ENCODE measurements at places on chromosomes 3 and 15.

GRCh38 chr3:189646853-189647542 is 15.8 kb downstream of the TP63 start:
- DNase-seq: no peak

GRCh38 chr3:147705651-147706051 is 296.5 kb downstream of the ZIC1 start:
- no peak for DNase-seq

DNA sequence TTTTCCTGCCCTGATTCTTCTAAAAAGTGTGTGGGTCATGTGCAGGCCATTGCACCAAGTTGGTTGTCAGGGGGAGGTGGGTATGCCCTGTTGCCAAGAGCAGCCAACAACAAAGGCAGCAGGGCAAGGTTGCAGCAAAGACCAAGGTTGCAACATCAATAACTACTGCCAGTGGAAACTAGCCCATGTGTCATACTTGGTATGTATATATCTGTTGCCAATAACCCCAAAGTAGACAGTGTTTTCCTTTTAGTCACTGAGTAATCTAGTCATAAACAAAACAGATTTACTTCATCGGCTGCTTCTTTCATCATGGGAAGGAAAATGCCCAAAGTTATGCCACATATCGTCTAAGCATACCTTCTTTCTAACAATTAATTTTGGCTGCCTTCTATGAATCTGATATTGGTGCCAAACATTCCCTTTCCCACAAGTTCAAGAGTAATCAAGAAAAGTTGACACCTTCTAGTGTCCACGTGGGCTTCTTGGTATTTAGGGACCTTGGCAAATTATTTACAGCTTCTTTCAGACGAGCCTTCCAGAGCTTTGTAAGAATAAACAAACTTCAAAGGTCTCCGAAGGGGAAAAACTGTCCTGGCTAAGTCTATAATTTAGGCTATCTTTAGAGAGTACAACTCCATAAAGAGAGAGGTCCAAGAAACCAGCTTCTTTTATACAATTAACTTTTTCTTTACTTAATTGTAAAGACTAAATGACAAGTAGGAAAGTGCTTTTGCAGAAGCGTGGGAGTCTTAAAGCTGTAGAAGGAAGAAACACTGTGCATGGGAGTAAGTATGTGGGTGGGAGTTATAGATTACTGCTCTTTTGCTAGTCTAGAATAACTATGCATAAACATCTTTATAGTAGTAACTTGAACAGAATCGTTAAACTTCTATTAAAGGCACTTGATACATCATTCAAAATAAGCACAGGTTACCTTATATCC is 10.0 kb upstream of the MBNL1 start:
- no peak for DNase-seq

GRCh38 chr3:128040660-128041059 is 11.6 kb upstream of the SEC61A1 start:
- DNase-seq: no peak

DNA sequence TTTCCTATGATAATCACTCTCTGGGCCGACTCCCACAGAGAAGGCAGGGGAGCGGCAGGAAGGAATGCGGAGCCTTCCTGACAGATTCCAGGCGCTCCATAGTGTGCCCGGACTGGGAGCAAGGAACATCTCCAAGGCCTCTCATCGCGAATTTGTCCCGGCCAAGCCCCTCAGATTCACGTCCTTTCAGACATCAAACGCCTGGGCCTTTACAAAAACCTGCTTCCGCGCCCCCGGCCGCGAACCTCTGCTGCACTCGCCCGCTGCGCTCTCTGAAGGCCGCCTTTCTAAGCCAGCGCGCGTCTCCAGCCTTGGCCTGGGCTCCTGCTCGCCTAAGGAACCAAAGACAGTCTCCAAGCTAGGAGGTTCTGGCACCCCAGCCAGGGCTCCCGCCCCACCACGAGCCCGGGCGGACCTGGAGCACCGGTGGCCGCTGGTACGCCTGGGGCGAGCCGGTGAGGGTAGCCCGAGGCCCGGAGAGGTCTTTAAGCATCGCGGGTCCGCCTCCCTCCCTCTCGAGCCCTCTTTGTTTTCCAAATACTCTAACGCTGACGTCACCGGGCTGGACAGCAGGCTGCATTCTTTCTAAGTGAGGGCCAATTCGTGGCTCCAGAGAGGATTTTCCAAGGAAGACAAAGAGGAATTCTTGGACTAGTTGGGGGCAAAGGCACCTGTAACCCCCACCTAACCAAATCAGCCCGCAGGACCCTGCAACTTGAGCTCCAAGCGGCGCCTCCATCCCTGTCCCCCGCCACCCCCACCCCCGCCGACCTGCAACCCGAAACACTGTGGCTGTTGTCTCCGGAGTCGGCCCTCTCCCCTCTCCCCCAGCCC is 759 bp downstream of the AMOTL2 start:
- no peak for DNase-seq

DNA sequence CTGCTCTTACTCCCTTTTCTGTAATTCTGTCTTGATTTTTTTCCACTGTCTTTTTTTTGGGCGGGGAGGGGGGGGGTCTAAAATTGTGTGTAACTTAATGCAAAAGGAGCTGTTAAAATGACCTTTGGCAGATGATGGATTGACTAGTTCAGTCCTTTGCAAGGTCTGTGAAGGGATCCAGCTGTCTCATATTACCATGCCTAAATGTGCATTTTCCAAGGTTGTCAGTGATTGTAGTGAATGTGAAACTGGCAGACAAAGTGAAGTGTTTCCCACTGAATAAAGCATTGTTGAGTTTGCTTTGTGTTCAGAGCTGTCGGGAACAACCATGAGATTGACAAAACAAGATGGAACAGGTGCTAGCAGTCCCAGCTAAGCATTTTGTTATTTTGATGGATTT is 110.1 kb upstream of the SKOR1 start:
- no peak for DNase-seq

GRCh38 chr15:76062286-76062685 is 2.5 kb downstream of the TMEM266 start:
- no peak for DNase-seq

DNA sequence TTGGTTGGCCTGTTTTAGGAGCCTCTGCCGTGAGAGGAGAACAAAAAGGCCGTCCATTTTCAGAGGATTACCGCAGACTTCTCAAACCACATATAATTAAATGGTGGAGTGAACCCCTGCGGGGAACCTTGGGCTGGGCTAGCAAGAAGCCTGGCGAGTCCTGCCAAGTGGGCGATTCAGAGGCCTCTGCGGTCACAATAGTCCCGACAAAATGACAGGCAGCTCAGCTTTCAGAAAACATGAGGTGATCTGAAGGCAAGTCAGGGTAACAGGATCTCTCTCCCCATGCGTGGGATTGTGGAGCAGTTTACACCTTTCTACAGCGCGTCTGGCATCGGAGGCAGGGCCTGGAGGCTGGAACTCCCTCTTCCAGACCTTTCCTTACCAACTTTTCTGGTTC is 134.8 kb downstream of the ASB7 start:
- DNase-seq: no peak

GRCh38 chr3:85801955-85802354 is 843.2 kb downstream of the CADM2 start:
- no peak for DNase-seq

- DNase-seq: no peak
Observed at GRCh38 chr3:22361521-22361920, 610.5 kb upstream of the ZNF385D start.

DNA sequence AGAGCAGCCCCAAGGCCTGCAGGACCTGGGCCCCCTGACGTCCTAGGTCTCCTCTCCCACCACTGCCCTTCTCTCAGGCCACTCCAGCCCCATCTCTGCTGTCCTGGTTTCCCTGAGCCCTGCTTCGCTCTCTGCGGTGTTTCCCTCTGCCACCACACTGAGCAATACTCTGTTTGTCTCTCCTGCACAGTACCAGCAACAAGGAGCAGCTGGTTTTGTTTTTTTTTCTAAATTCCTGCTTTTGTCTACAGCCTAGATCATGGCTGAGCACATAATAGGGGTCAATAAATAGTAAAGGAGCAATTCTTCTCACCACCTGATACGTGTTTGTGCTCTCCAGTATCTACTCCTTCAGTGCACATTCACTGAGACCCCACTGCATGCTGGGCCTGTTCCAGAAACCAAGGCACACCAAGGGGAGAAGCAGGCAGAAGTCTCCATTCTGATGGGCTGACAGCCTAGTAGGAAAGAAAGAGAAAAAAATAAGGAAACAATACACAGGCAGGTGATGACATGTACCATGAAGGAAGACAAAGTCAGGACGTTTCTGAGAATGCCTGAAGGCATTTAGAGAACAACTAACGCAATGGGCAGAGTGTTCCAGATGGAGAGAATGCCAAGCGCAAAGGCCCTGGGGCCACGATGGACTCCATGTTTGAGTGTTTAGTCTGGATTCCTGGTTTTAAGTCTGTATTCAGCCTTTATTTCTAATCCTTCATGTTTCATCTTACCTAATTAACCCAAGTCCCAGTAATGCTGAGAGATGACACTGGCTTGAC is 6.0 kb upstream of the ACAD9 start:
- DNase-seq: no peak

DNA sequence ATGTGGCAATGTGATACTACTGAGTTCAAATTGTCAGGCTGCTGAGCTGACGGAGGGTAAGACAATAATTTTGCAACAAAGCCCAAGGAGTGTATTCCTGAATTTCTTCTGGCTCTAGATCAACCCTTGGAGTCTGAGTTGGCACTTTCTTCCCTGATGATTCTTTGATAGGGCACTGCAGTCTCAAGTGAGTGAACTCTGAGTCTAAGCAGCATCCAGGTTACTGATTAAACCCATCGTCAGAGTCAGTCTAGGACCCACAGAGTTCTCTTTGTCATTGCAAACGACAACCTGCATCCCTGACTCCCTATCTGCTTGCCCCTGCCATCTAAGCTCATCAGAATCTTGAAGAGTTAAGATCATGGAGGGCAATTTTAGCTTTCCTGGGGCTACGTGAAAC is 58.6 kb downstream of the MME start:
- DNase-seq: no peak

DNA sequence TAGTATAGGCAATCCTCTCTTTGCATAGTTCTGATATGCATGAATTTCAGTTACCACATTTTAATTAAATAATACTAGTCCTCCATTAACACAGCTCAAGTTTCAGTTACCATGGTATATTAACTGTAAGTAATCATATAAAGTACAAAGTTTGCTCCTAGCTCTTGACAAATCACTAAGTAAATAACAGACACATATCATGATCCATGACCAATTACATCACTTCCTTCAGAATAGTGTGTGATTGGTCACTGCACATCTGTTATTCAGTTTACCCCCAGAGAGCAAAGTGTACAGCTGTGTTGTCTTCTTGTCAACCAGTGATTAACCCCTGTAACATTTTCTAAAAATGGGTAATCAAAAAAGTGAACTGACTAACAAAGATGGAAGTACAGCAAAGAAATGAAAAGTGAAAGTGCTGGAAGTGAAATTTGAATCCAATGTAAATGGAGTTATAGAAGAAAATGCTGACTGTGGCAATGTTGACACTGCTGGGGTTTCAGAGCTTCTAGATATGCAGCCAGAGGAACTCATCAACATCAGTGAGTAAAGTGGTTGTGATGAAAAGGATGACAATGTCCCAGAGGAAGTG is 30.2 kb upstream of the LEKR1 start:
- DNase-seq: no peak

GRCh38 chr3:38644662-38645053 is 4.8 kb downstream of the SCN5A start:
- DNase-seq: no peak

GRCh38 chr15:48667701-48668100 is 22.2 kb upstream of the FBN1 start:
- DNase-seq: no peak

DNA sequence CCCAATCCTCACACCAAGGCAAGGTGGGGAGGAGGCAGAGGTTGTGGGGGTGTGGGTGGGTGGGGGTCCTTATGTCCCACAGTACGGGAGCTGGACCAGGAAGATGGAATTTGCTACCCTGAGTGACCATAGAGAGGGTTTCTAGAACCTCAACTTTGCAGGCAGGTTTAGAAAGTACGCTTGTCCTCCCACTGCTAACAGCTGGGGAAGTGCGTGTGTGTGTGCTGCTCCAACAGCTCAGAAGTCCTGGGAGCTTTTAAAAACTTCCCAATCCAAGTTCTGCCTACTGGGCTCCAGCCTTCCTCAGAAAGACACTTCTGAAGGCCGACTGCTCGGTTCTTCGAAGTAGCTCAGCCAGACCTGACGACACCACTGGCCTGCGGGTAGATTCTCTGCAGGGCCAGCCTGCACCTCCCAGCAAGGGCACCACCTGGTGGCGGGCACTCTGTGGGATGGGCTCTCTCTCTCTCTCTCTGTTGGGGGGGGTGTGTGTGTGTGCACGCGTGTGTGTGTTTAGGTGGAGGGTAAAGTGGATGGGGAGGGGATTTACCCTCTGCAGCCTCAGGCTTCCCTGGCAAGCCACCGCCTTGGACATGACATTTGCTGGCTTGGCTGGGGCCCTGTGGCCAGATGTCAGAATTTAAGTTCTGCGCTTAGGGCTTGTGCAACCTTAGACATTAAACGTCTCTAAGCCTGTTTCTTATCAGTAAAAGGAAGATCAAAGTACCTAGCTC is 15.6 kb downstream of the TMEM158 start:
- DNase-seq: peak; percentile 39

GRCh38 chr3:119891944-119892721 is 110.2 kb downstream of the NR1I2 start:
- DNase-seq: no peak

DNA sequence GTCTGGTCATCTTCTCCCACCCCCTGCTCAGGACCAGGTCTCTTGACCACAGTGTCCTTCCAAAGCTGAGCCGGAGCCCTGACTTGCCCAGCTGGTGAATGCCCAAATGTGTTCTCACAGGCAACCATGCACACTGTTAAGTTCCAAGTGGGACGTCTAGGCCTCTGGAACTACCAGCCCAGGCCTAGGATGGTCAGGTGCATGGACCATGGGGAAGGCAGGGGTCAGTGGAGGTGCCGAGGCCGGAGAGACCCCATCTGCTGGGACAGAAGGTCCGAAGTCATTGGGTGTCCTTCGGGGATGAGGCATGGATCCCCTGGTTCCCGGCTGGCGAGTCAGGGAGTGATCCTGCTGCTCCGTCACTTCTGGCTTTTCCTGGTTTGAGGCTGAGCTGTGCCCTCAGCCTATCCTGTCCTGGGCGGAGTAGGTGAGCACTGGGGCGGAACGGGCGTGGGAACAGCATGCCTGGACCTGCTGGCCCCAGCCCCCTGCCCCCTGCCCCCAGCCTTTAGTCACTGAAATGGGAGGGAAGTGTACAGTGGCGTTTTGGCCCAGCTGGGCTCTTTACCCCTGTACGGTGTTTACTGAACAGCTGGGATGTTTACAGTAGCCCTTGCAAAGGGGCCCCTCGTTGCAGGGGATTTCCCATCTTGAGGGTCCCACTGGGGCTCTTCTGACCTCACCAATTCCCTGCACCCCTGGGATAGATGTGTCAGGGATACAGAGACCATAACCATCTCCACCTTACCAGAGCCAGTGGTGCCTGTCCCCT is 12.1 kb downstream of the SEMA3F start:
- DNase-seq: no peak

GRCh38 chr3:114080201-114080600 is 23.7 kb downstream of the QTRT2 start:
- no peak for DNase-seq

GRCh38 chr15:46956456-46956855 is 760.8 kb upstream of the SEMA6D start:
- DNase-seq: no peak

- no peak for DNase-seq
Observed at GRCh38 chr3:73621388-73621787, 3.4 kb downstream of the PDZRN3 start.
